Dorsolateral prefrontal cortex (tissue), 122 donors: ENCODE measurements at places on chromosomes 16 and 17. TPM values are rescaled to one million over a fixed set of nuclear protein-coding genes. Genes with fewer than 3 reads are reported as not detected.

- no peak for DNase-seq
Measured at GRCh38 chr17:73297934-73298861, 13.6 kb downstream of the CDC42EP4 start.

DNA sequence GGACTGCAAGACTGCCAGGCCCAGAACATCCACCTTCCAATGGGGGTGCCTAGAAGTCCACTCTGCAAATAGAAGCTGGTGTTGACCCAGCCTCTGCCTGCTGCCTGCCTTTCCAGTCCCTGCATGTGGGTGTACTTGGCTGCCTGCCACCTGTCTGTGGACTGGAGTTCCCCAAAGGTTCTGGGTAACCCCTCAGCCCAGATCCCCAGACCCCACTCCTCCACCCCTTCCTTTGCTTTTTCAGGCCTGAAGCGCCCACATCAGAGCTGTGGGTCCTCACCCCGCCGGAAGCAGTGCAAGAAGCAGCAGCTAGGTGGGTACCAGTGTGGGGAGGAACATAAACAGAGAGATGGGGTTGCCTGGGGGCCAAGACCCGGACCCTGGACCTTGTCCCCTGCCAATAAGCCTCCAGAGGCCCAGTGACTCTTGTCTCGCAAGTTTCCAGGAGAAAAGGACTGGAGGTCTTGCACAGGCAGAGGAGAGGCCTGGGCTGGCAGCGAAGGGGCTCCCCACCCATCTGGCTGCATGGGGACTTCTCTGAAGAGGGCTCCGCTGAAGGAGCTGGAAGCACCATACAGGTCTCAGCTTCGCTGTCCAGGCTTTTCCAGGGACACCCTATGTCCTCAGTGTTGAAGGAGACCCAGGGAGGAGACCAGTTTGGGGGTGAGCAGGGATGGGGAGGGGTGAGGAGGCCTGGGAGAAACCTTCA lies 34.3 kb downstream of the NLRC5 start:
- DNase-seq, result no peak

The KRTAP2-1 gene
- total RNA-seq, result not detected

The SLC5A10 gene
- not detected for total RNA-seq

- DNase-seq, result no peak
Measured at GRCh38 chr17:4510618-4510941, 11.9 kb downstream of the SPNS2 start.

GRCh38 chr17:83091257-83092141 lies 12.1 kb downstream of the METRNL start:
- no peak for DNase-seq

The NKD1 gene
- total RNA-seq, result 7.5 TPM

The ZNF205 gene
- total RNA-seq, result 9.4 TPM

GRCh38 chr17:35117984-35118383 lies 1.7 kb downstream of the RAD51D start:
- DNase-seq, result no peak

DNA sequence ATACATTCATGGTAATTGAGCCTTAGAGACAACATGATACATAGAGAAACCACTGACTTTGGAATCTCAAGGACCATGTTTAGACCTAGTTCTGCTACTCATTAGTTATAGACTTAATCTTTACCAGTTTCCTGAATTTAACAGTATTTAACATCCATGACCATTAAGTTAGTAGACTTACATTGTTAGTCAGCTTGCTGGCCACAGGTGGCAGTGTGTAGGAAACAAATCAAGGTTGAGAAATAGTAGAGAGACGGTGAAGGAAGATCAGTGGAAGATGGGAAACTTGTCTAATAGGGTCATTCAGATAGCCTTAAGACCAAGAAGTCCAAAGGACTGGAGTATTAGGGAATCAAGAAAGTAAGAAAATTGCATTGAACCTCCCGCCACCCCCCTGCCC lies 31.0 kb downstream of the OMG start:
- DNase-seq, result no peak

GRCh38 chr17:78041386-78042179 lies 83.1 kb downstream of the TNRC6C start:
- DNase-seq, result no peak

- DNase-seq, result no peak
Measured at GRCh38 chr17:7001318-7001961, 5.6 kb downstream of the ALOX12 start.

The GINS2 gene
- total RNA-seq, result 1.9 TPM

The SULT1A4 gene
- 3.8 TPM for total RNA-seq

DNA sequence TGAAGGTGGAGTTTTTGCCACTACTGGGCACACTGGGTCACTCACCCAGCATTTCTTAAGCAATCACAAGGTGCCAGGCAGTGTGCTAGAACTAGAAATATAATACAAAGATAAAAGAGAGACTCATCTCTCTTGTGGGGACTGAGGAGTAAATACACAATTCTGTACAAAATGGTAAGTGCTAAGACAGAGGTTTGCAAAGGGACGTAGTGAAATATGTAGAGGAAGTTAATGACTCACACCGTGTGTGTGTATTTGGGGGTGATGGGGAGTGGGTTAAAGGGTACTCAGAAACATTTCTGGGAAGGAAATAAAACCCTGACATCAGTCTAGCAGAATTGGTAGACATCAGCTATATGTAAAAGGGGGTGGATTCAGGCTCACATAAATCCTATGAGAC lies 389.3 kb downstream of the CA10 start:
- DNase-seq, result no peak

DNA sequence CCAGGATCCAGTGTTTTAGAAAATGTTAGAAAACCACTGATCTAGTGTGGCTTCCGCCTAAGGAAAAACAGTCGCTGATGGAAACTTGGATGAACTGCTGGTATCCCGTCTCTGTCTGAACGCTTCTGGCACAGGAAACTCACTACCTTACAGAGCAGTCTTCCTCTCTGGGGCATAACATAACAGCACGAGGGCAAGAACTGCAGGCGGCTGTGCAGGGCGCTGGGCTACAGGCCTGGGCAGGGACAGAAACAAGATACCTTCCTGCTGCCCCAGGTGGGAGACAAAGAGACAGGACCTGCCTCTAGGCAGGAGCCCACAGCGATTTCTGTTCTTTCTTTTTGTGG lies 10.5 kb downstream of the MXRA7 start:
- no peak for DNase-seq

DNA sequence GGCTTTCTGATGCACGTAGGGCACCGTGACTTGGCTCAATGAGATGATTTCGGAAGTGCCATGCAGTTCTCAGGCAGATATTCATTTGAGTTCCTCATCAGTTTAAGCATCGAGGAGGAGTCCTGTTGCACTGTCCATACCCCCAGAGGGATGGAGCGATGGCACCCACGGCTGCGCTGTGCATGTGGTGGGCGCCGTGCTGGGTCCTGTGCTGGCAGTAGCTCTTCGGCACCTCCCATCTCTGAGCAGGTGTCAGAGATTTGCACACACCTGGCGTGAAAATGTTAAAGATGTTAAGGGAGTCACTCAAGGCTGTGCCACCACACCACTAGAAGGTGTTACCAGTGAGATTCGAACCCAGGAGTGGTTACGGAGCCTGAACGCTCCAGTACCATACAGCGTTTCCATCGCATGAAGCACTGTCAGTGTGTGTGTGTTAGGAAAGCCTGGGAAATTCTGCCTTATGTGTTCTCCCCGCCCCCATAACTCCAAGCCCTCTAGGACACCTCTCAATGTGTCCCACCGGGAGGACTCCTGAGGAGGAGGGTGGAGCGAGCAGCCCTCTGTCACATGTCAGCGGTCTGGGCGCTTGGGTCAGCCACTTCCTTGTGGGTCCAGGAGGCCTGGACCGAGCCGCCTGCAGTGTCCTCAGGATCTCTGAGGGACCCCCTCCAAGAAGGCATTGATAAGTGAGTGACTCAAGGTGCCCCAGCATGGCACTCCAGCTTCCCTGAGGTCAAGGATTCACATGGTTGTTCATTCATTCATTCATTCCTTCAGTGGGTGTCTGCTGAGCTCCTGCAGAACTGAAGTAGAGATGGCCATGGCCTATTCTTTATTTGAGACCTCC lies 3.8 kb downstream of the MRC2 start:
- DNase-seq, result no peak

The NTN1 gene
- total RNA-seq, result 3.1 TPM

- DNase-seq, result no peak
Measured at GRCh38 chr16:24053099-24053946, 202.8 kb upstream of the CACNG3 start.

- no peak for DNase-seq
Measured at GRCh38 chr17:55673743-55674506, 48.7 kb downstream of the TMEM100 start.

The KRTAP9-8 gene
- total RNA-seq, result not detected

DNA sequence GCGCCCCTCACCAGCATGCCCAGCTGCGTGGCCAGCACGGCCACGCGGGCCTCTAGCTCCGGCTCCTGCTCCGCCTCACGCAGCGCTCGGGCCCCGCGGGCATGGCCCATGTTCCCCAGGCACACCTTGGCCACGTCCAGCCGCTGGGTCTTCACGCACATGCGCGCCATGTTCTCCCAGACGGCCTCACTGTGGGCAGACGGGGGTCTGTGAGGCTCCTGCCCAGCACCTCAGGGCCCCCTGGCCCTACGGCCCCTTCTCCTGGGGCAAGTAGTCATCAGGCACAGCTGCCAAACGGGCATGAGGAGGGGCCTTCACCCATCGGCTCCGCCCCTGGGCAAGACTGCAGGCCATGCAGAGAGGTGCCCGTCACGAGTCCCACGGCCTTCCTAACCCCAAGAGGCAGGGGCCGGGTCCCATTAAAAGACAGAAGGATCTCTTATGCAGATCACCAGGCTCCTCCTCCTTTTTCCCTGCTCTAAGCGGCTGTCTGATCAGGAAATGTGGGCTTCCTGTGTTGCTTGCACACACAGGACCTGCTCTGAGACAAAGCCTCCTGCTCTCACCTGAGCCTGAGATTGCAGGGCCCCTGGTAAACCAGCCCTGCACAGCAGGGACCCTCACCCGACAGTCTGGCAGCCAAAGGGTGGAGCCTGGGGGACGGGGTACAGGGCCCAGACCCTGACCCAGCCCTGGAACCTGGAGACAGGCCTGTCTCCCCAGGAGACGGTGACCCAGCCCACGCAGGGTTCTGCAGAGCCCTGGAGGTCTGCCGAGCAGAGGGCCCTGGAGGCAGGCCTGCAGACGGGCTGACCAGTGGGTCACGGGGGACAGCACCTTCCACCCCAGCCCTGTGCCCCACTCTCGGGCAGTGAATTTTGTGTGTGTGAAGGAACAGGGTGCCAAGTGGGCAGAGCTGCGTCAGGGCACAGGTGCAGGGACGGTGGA lies 6.6 kb upstream of the TMEM204 start:
- no peak for DNase-seq

DNA sequence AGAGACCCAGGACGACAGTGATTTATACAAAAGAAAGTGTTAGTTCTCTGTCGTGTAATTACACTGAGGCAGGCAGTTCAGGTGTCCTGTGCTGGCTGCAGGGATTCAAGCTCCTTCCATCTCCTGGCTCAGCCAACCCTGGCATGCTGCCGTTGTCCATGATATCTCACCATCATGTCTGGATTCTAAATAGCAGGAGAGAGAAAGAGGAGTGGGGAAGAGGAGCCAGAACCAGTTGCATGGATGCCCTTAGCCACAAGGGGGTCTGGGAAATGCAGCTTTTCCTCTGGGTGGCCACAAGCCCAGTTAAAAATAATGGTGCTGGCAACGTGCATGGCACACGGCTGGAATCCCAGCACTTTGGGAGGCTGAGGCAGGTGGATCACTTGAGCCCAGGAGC lies 9.7 kb downstream of the C16orf54 start:
- DNase-seq, result no peak

The KRT26 gene
- total RNA-seq, result not detected

The TBC1D3E gene
- total RNA-seq, result not detected

GRCh38 chr17:47693731-47694580 lies at the start of gene TBKBP1:
TBKBP1 (plus strand) TSS chr17:47694161; CDS start chr17:47696113, 1,952 bp downstream.
- peak; percentile 32 for DNase-seq

- no peak for DNase-seq
Measured at GRCh38 chr17:37605813-37606505, 3.3 kb downstream of the SYNRG start.

The SLC12A3 gene
- not detected for total RNA-seq

The RMI2 gene
- 5.4 TPM for total RNA-seq

The GPR142 gene
- 0.99 TPM for total RNA-seq

DNA sequence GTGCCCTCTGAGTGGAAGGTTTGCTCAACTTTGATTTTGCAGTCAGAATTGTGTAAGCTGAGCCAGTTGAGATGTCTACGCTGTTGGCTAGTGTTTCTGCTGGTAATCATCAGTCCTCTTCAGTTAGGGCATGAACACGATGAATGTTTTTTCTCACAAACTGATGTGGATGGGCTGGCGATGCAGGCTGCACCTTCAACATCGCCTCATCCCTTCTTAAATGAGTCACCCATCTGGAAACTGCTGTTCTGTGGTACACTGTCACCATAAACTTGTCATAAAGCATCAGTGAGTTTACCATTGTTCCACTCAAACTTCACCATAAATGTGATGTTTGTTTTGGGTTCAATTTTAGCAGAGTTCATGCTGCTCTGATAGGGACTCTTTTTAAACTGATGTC lies 8.4 kb downstream of the C16orf95 start:
- no peak for DNase-seq

- no peak for DNase-seq
Measured at GRCh38 chr17:48239603-48239995, 132.0 kb downstream of the SNX11 start.

GRCh38 chr16:56709443-56710040 lies 20.4 kb upstream of the NUP93 start:
- DNase-seq, result no peak

- DNase-seq, result no peak
Measured at GRCh38 chr17:77365584-77366186, 224.9 kb downstream of the SEC14L1 start.

- DNase-seq, result peak; percentile 62
Measured at GRCh38 chr16:83200005-83200779, 573.4 kb downstream of the CDH13 start.

DNA sequence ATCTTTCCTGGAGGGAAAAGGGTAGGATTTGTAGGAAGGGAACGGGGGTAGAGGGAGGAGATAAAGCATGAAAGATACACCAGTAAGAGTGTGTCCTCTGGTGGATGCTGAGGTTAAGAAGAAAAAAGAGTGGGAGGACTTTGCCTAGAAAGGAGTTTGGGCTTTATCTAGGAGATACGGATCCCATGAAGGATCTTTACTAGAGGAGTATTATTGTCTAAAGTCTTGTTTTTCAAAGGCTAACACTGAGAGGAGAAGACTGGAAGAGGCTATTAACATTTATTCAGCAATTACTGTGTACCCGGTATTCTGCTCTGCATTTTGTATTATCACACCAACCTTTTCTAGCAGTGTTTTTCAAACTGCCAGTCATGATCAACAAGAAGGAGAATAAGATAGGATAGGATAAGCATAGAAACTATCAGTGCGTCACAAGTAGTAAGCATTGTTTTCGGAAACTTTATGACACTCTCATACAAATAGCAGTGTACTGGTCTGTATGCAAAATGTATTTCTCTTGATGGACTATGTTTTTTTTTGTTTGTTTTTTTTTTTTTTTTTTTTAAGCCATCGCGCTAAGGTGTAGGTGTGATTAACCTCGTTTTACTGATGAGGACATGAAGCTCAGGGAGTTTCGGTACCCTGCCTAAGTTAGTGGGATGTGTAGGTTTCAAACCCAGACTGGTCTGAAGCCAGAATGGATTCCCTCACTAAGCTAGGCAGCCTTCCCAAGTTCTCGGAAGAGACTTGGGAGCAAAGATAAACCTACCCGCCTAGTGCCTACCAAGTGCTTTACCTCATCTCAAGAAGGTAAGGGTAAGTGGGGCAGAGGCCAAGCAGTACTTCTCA lies 1.3 kb upstream of the SP2 start:
- no peak for DNase-seq

GRCh38 chr17:74354123-74354522 lies 7.5 kb downstream of the BTBD17 start:
- DNase-seq, result peak; percentile 53
